ENCODE measurements at places on chromosomes 2 and 18.

DNA sequence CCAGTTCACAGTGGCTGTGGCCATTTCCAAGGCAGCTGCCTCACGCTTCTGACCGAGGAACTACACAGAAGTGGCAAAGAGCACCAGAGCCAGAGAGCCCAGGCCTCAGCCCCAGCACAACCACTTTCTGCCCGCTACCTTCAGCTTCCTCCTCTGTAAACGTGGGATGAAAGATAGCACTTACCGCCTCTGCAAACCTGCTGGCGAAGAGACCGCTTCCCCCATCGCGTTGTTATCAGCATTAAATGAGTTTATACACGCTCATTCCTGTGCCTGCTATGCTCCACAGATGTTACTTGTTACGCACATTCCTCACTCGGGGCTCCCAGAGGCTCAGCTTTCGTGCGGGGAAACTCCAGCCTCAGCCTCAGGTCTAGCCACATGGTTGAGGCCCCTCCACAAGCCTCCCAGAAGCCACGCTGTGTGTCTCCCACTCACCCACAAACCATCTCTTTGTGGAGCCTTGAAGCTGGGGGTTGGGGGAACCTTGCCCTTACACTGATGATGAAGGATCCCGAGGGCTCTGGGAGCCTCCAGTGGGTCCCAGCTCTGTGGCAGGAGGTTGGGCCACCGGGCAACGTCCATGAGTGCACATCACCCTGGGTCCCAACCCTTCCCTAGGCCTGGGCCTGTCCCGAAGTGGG lies 63.3 kb upstream of the SMAD7 start:
- DNase-seq = peak; percentile 38

- DNase-seq = no peak
These were observed 66.5 kb upstream of the TMEM200C start for GRCh38 chr18:5961828-5962150.

DNA sequence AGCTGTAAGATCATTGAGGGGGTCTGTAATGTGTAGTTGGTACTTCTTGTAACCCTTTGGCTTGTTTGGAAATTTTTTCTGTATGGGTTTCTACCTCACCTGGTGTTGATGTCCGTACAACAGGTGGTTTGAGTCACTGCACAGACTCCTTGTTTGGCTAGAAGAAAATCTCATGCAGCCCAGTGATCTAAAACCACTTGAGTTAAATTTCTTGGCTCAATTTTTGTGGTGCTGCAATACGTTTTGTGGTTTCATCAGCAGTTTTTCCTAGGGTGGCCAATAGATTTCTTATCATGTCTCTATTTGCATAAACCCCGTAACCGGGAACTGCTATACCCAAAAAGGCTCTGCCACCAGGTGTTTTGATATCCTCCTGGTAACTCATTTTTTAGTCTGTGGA lies 43.4 kb downstream of the CERS6 start:
- no peak for DNase-seq

- no peak for DNase-seq
These were observed 161.3 kb downstream of the DTNA start for GRCh38 chr18:34871435-34871834.

- no peak for DNase-seq
These were observed 225.8 kb upstream of the COPS8 start for GRCh38 chr2:236859908-236860307.

DNA sequence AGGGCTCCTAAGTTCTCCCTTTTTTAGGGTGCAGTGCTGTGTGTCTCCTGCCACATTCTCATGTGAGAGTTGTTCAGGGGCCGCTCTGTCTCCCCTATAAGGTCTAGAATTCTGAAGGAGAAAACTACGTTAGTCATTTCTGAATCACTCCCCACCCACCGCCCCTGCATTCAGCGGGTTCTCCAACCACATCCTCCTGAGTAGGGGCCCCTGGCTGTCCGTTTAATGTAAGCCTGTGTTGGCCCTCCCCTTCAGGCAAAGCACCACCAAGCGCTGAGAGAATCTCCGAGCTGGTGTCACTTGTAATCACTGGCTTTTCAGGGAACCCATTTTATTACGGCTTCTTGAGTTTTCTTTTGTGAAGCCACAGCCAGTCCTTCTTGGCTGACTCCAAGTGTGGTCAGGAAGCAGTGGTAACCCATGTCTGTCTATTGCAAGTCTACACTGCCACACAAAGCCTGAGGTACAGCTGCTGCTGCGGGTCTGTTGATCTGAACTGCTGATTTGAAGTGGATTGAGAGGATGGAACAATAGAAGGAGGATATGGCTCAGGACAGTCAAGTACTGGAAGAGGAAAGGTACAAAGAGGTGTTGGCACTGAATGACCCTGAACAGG lies 16.9 kb downstream of the LCT start:
- peak; percentile 90 for DNase-seq

DNA sequence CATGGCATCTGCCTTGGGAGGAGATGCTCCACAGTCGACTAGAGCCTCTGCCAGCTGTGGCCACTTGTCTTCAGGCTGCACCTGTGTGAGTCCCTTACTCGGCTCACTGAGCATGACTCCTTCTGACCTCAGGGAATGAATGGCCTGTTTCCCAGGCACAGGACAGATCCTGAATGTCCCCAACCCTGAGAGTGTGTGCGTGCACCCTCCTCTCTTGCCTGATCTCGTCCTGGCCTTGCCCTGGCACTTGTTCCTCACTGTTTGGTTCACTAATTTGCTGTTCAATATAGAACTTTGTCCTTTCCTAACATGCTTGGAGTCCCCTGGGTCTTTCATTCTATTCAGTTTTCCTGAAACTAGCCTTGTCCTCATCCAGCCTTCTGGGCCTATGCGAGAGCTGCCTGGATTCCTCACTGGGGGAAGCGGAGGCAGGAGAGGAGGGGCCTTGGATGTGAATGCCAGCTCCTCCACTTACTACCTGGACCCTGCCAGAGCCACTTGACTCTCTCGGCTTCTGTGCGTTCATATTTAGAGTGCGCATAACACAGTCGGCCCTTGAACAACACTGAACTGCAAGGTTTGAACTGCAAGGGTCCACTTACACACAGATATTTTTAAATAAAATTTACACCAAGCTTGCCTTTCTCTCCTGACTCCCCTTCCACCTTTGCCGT lies 184.8 kb downstream of the ACKR3 start:
- DNase-seq = no peak

- DNase-seq = no peak
These were observed 22.3 kb downstream of the INO80D start for GRCh38 chr2:206063635-206064034.

- DNase-seq = no peak
These were observed 21.6 kb downstream of the INPP5D start for GRCh38 chr2:233081731-233082221.

- DNase-seq = no peak
These were observed 142.0 kb upstream of the SPOPL start for GRCh38 chr2:138359532-138359931.

DNA sequence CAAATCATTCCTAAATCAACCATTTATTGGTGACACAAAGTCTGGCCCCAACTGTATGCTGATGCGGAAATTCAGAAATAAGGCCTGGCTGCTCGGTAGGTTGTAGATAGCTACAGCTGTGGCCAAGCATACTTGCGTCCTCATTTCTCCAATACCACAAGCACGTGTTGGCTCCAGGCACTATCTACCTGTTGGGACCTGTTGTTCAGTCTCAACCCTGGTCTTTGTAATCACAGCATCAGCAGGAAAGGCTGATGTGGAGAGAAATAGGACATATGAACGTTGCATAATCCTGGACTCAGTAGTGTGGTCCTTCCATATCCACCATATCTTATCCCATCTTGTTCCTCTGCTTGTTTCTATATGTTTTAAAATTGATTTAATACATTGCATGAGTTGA lies 212.6 kb downstream of the PMAIP1 start:
- DNase-seq = no peak

DNA sequence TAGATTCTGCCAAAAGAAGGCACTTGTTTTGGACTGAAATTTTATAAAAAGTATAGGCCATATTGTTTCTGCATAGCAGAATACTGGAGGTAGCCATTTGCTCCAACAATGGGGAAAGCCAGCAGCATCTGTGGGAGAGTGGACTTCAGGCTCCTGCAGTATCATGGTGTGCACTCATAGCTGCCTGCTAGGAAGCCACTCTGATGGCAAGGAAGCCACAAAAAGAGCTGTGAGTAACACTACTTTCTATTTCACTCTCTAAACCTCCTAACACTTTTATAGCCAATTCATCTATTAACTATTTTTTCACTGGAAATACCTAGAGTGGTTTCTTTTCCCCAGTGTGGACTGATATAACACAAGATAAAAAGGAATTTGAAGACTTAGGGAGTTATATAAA lies 144.4 kb upstream of the KCNJ3 start:
- DNase-seq = no peak

- no peak for DNase-seq
These were observed 1.1 kb downstream of the TTL start for GRCh38 chr2:112483042-112483473.

- DNase-seq = no peak
These were observed 186.7 kb downstream of the CAMKMT start for GRCh38 chr2:44548221-44549098.

DNA sequence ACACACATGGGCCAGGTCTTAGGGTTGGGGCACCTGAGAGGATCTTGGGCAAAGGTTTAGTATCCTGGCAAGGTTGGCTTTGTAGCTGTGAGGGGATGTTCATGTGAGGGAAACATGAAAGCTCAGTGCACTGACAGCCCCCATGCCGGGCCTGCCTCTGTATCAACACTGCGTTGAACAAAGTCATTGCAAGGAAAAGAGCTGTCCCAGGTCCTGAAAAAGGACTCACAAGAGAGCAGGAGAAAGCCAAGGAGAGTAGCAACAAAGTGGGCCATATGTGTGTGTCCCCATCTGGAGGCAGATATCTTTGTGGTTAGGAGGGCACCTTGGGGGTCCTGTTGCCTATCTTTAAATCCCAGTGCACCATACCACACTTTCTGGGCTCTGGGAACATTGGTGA lies 237.8 kb upstream of the THSD7B start:
- DNase-seq = no peak

DNA sequence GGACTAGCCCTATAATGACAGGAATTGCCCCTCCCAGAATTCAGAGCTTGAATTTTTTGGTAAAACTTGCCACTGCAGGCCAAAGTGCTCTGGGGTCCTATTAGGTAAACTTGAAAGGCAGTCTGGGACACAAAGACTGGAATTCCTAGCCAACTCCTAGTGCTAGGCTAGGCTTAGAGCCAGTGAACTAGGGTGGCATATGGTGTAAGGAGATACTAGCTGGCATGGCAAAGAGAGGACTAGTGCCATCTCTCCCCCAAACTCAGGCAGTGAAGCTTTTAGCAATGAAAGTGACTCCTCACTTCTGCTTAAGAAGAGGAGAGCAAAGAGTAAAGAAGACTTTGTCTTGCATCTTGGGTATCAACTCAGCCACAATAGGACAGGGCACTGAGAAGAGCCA lies 410.5 kb upstream of the CNTNAP5 start:
- no peak for DNase-seq

DNA sequence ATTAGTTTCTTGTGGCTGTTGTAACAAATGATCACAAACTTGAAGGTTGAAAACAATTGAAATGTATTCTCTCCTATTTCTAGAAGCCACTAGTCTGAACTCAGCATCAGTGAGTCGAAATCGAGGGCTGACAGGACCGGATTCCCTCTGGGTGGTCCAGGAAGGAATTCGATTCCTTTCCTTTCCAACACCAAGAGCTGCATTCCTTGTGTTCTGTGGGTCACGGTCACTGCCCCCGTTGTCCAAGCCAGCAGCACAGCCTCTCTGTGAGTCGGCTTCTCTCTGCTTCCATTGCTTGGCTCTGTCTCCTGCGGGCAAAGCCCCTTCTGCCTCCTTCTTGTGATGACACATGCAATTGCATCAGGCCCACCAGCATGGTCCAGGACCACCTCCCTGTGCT lies 67.3 kb downstream of the SMIM21 start:
- no peak for DNase-seq

GRCh38 chr2:23237147-23237546 lies 147.8 kb upstream of the KLHL29 start:
- DNase-seq = no peak

Data from activated CD8-positive, alpha-beta memory T cell treated with anti-CD3 and anti-CD28 coated beads for 24 hours (primary cell).